Breast epithelium (tissue), 4 donors: ENCODE measurements at places on chromosomes 7 and 10. TPM values are rescaled to one million over a fixed set of nuclear protein-coding genes. Genes with fewer than 3 reads are reported as not detected.

The NANOS1 gene
- 6.4 TPM for total RNA-seq

DNA sequence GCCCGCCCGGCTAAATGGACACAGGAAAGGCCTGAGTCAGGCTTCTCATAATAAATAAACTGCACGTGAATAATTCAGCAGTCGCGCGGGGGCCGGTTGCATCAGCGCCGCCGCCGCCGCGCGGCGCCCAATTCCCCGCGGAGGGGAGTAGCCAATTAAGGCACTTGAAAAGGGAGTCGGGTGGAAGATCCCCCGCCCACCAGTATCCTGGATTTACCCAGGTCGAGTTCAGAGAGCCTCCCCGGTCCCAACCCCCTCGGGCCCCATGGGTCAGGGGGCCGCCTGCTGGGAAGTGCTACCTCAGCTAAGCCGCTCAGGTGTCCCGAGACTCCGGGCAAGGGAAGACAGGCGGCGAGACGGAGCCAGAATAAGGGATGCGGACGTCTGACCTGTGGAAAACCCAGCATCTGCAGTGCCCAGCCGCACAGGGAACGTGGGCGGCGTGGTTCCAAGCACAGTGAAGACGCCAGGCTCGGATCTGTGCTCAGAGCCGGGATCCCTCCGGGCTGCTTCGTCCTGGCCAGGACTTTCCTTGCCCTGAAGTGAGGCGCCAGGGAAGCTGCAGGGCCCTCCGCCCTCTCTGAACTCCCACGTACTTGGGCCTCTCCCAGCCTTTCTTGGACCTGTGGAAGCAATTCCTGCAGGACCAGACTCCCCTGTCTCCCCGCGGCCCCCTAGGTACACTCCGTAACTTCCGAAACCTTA lies 7.3 kb upstream of the LBX1 start:
- H3K36me3 ChIP-seq = no peaks in the 10 kb centered on the region
- H3K27ac ChIP-seq = no peak overlapping the region
- H3K4me3 ChIP-seq = no peak overlapping the region
- peaks cover 15% of the 10 kb centered on the region for H3K27me3 ChIP-seq
- no peaks in the 10 kb centered on the region for H3K4me1 ChIP-seq
- no peak for DNase-seq

- H3K4me3 ChIP-seq = no peak overlapping the region
- no peaks in the 10 kb centered on the region for H3K36me3 ChIP-seq
- no peak for DNase-seq
- no peaks in the 10 kb centered on the region for H3K27me3 ChIP-seq
- no peaks in the 10 kb centered on the region for H3K4me1 ChIP-seq
Observed at GRCh38 chr7:38756521-38756920, 125.3 kb upstream of the AMPH start.

DNA sequence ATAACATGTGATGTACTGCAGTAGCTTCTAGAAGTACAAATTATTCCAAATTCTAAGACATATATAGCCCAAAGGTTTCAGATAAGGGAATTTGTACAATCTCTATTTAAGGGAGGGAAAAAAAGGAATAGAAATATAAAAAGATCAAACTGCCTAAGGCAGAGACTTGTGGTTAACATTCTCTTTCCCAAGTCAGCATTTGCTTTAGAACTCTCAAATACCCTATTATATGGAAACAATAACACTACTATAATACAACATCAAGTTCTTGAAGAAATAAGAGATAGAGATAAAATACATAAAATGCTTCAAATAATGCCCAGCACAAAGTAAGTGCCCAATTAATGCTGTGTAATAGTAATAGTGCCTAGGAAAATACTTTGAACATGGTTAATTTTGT lies 123.1 kb downstream of the CRPPA start:
- no peaks in the 10 kb centered on the region for H3K36me3 ChIP-seq
- DNase-seq = no peak
- H3K4me1 ChIP-seq = no peaks in the 10 kb centered on the region

The ABCB8 gene
- 17.6 TPM for total RNA-seq

- H3K27ac ChIP-seq = no peak overlapping the region
- no peaks in the 10 kb centered on the region for H3K4me1 ChIP-seq
- no peak for DNase-seq
- H3K27me3 ChIP-seq = no peaks in the 10 kb centered on the region
- no peaks in the 10 kb centered on the region for H3K36me3 ChIP-seq
- H3K4me3 ChIP-seq = no peak overlapping the region
Observed at GRCh38 chr7:68030530-68030929, 1033.9 kb downstream of the TYW1 start.

The CFAP43 gene
- total RNA-seq = 3.9 TPM

GRCh38 chr7:104089612-104090011 lies 100.2 kb upstream of the RELN start:
- H3K4me3 ChIP-seq = no peak overlapping the region
- no peaks in the 10 kb centered on the region for H3K4me1 ChIP-seq
- no peak for DNase-seq
- H3K36me3 ChIP-seq = no peaks in the 10 kb centered on the region
- H3K27me3 ChIP-seq = no peaks in the 10 kb centered on the region

DNA sequence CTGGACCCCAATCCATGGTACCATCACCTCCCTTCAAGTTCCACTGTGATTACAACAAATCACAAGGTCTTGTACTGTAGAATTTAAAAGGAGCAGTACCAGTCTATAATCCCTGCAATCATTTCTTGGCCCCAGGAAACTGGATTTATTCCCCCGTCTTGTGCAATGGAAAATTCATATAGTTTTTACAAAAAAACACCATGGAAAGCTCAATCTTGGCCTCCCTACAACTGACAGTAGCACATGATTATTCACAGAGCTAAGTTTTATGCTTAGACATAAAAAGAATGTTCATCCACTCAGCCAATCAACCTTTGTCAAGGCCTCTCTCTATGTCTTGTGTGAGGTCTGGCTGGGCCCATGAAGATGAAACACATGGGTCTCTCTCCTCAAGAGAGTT lies 10.2 kb downstream of the DGKI start:
- no peak overlapping the region for H3K4me3 ChIP-seq
- no peak for DNase-seq
- no peaks in the 10 kb centered on the region for H3K36me3 ChIP-seq
- no peak overlapping the region for H3K27ac ChIP-seq
- H3K27me3 ChIP-seq = no peaks in the 10 kb centered on the region

The OR9A2 gene
- total RNA-seq = not detected

DNA sequence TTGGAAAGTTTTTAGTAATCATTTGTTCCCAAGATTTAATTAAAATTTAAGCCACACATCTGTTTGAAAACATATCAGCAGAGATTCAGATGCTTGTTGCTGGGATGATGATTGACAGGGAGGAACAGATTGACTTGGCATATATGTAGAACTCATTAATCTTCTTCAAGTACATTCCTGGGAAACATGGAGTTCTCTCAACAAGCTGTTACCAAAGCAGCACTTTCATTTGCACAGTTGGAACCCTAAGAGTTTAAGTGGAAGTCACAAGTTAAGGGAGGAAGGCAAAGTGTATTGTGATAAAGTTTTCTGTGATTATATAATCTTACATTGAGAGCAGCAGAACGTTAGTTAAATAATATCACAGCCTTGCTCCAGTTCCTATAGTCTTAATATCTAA lies 485.4 kb upstream of the CELF2 start:
- no peak overlapping the region for H3K27ac ChIP-seq
- no peak overlapping the region for H3K4me3 ChIP-seq
- no peaks in the 10 kb centered on the region for H3K36me3 ChIP-seq

GRCh38 chr10:26488344-26488743 lies 50.2 kb downstream of the APBB1IP start:
- no peak for DNase-seq
- H3K36me3 ChIP-seq = no peaks in the 10 kb centered on the region
- no peaks in the 10 kb centered on the region for H3K4me1 ChIP-seq
- H3K27me3 ChIP-seq = no peaks in the 10 kb centered on the region
- no peak overlapping the region for H3K27ac ChIP-seq

- no peak overlapping the region for H3K4me3 ChIP-seq
- no peak overlapping the region for H3K27ac ChIP-seq
- no peak for DNase-seq
- H3K27me3 ChIP-seq = no peaks in the 10 kb centered on the region
Observed at GRCh38 chr7:46969303-46970130, 612.4 kb downstream of the TNS3 start.

The PTN gene
- 0.48 TPM for total RNA-seq

DNA sequence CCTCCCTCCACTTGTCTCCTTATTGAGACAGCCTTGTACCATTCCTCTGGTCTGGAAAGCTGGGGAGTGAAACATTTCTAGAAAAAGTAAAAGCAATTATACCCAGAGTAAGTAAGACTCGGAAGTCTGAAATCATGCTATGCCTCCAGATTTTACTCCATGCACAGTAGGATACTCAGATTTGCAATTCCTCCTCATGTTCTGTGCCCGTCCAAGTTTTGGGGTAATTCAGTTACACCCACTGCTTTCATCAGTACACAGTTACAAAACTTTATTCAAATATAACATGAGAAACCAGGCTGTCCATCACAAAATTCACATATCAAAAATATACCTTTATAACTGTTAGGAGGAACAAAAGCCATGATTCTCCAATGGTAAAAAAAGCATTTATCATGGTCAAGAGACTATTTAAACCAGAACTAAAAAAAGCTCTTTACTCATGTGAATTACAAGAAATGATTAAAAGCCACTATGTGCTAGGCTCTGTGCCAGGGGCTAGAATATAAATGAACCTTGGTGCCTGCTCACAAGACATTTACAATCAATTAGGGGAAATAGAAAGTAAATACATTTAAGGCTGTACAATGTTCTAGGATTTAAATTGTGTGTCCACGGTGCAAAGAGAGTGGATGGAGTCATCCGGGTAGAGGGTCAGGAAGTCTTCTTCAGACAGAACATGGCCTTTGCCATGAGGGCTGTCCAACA lies 320.2 kb downstream of the ELMO1 start:
- H3K27me3 ChIP-seq = no peaks in the 10 kb centered on the region
- DNase-seq = no peak
- no peaks in the 10 kb centered on the region for H3K4me1 ChIP-seq
- H3K4me3 ChIP-seq = no peak overlapping the region
- no peaks in the 10 kb centered on the region for H3K36me3 ChIP-seq

The SLC39A12 gene
- 0.88 TPM for total RNA-seq

DNA sequence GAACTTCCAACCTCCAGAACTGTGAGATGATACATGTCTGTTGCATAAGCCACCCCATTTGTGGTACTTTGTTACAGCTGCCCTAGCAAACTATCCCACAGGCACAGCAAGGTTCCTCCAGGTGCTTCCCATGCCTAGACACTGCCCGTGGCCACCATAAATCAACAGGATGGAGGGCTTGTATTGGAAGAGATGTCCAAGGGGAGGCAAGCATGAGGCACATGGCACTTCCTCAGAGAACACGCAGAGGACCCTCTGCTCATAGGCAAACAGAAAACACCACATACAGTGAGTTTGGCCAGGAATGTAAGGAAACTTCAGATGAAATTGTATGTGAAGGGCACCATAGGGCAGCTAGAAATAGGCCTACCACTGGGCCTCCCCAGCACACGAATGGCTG lies 291.1 kb downstream of the GRID1 start:
- DNase-seq = no peak
- H3K27me3 ChIP-seq = no peaks in the 10 kb centered on the region
- H3K36me3 ChIP-seq = no peaks in the 10 kb centered on the region
- H3K4me3 ChIP-seq = no peak overlapping the region

The ARHGEF35 gene
- 31.8 TPM for total RNA-seq

The FAM20C gene
- total RNA-seq = 71.0 TPM

The GSTO2 gene
- total RNA-seq = 14.1 TPM

GRCh38 chr7:36182854-36183604 lies 30.0 kb downstream of the EEPD1 start:
- H3K4me1 ChIP-seq = no peaks in the 10 kb centered on the region
- DNase-seq = no peak
- no peak overlapping the region for H3K27ac ChIP-seq
- no peaks in the 10 kb centered on the region for H3K27me3 ChIP-seq
- H3K4me3 ChIP-seq = no peak overlapping the region
- H3K36me3 ChIP-seq = no peaks in the 10 kb centered on the region

- H3K27me3 ChIP-seq = no peaks in the 10 kb centered on the region
- no peaks in the 10 kb centered on the region for H3K36me3 ChIP-seq
- no peaks in the 10 kb centered on the region for H3K4me1 ChIP-seq
Observed at GRCh38 chr7:7944619-7945282, 23.8 kb upstream of the GLCCI1 start.

The RGR gene
- total RNA-seq = 0.33 TPM

The FKBP6 gene
- total RNA-seq = not detected

GRCh38 chr10:63498665-63499064 lies 22.5 kb upstream of the REEP3 start:
- H3K36me3 ChIP-seq = no peaks in the 10 kb centered on the region
- H3K27ac ChIP-seq = no peak overlapping the region
- H3K4me3 ChIP-seq = no peak overlapping the region
- H3K4me1 ChIP-seq = peaks cover 4% of the 10 kb centered on the region

The CALHM3 gene
- not detected for total RNA-seq

The PNLIPRP1 gene
- not detected for total RNA-seq

DNA sequence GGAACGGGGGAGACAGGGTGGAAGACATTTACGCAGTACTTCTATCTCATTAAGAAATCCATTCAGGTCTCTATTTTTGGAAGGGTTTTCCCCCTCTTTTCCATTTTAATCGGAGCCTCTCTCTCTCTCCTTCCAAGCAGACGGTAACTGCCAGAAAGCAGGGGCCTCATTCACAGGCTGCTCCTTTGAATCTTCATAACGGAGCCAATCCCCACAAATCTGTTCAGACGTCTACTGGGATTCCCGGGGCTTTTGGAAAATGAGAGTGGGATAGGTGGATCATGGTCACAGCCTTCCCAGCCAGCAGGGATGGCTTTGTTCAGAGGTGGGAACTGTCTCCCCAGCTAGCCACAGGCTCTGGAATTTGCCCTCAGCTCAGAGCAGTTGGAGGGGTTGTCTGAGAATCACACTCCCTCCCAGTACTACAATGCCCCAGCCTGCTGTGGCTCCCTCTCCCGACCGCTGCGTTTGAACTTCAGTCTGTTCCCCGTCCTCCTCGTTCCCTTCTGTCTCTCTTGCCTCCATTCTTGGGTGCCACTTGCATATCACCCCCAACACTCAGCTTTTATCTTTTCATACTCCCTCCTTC lies 413.6 kb downstream of the PLXNA4 start:
- DNase-seq = no peak
- no peak overlapping the region for H3K27ac ChIP-seq
- H3K27me3 ChIP-seq = no peaks in the 10 kb centered on the region
- H3K36me3 ChIP-seq = no peaks in the 10 kb centered on the region
- H3K4me3 ChIP-seq = no peak overlapping the region
- H3K4me1 ChIP-seq = no peaks in the 10 kb centered on the region

DNA sequence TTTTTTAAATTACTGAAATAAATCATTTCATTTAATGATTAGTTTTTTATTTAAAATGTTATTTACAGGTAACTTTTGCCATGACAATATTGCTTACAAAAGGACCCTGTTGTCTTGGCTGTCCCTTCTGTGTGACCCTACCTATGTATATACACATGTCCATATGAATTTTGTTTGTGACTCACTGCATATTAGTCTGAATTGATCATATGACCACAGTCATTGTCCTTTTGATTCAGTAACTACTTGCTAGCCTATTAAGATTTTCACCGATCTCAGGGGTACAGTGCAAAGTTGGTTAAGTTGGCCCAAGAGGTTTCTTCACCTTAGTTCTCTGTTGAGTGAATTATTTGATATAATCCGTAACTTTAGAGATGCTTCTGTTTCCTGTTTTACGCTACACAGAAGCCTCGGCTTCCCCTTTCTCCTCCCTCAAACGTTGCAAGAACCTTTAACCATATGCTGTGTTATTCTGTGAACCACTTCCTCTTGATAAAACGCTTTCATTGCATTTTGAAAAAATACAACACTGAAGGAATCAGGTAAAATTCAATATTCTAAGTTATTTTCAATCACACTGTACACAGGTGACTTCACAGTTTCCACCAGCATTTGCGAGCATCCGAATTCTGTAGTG lies 43.9 kb downstream of the APBB1IP start:
- H3K36me3 ChIP-seq = no peaks in the 10 kb centered on the region
- no peak for DNase-seq
- no peak overlapping the region for H3K4me3 ChIP-seq
- no peaks in the 10 kb centered on the region for H3K27me3 ChIP-seq
